Stimulated activated CD8-positive, alpha-beta memory T cell treated with anti-CD3 and anti-CD28 coated beads, Interleukin-2, amount 100 ng/mL, for 1 hour (primary cell): ENCODE measurements at places on chromosomes 3 and 15.

DNA sequence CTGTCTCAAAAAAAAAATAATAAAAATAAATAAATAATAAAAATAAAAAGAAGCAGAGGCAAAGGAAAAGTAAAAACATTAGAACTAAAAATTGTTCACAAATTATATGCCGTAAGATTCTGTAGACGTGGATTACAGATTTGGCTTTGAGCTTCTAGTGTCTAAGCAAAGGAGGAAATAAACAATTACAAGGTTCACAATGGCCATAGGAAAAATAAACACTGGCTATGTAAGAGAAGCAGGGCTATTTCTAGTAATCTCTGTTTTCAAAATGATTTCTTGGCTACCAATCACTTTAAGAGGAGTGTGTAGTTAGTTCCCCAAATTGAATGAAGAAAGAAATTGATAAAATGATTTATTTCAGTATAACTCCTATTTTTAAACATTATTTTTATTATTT lies 54.5 kb downstream of the TMEM41A start:
- DNase-seq = no peak

- no peak for DNase-seq
These were observed 42.7 kb upstream of the PPP2R3A start for GRCh38 chr3:135922903-135923250.

DNA sequence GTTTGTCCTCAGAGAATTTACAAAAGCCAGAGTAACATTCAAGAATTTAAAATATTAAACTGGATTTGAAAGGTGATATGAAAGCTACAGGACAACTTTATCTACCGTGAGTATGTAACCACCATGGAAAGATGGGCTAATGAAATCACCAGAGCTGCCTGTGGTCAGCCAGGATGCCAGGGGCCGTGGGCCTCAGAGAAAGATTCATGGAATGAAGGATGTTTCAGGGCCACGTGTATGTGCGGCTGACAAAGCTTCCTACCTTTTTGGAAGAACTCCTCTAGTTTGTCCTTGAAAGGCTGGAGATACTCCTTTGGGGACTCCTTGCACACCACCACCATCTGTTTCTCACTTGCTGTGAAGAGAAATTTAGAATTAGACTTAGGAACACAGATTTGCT lies 138.9 kb downstream of the GREM1 start:
- no peak for DNase-seq

DNA sequence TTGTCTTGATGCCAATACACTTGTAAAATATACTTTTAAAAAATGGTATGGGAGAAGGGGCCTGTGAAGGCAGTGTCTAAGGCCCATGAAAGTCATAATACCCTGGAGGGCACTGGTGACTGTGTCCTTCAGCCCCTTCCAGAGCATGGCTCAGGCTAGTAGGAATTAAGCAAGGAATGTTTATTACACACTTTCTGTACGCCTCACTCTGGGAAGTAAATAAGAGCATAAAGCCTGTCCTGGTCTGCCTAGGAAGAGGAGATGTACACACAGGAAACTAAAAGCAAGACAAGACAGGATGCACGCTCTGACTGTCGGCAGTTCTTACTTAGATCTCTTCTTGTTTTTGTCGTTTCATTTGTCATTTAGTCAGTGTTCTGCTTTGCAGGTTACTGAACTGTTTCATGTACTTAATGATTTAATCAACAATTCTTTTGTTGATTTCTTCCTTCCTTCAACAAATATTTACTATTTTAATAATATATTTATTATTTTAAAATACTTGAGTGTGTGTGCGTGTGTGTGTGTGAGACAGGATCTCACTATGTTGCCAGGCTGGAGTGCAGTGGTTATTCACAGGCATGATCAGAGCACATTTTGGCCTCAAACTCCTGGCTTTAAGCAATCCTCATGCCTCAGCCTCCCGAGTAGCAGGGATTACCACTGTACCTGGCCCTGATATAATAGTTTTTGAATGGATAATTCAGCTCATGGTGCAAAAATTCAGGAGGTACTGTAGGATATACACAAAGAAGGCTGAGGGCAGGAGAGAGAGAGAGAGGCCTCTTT lies 9.0 kb upstream of the SMAD6 start:
- no peak for DNase-seq

DNA sequence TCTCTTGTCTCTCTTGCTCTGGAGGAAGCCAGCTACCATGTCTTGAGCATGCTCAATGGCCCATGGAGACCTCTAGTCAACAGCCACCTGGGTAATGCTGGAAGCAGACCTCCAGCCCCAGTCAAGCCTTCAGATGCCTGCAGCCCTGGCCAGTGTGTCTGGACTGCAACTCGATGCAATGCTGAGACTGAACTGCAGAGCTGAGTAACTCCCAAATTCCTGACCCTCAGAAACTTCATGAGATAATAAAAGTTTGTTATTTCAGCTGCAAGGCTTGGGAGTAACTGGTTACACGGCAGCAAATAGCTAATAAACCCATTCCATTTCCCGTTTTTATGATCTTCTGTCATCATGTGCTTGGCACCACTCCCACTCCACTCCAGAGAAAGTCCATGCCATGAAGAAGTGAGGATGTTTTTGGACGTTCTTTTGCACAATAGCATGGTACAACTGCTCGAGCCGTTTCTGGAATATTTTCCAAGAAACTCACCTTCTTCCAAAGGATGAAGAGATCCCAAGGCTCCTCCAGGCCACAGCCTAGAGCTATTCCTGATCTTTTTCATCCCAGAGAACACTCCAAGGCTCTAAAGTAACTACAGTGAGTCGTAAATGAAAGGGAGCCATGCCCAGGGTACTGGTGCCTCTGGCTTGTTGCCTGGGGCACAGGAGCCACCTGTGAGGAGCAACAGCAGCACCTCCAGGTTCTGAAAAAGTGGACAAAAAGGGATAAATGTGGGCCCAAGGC lies 72.0 kb upstream of the KLF13 start:
- no peak for DNase-seq

DNA sequence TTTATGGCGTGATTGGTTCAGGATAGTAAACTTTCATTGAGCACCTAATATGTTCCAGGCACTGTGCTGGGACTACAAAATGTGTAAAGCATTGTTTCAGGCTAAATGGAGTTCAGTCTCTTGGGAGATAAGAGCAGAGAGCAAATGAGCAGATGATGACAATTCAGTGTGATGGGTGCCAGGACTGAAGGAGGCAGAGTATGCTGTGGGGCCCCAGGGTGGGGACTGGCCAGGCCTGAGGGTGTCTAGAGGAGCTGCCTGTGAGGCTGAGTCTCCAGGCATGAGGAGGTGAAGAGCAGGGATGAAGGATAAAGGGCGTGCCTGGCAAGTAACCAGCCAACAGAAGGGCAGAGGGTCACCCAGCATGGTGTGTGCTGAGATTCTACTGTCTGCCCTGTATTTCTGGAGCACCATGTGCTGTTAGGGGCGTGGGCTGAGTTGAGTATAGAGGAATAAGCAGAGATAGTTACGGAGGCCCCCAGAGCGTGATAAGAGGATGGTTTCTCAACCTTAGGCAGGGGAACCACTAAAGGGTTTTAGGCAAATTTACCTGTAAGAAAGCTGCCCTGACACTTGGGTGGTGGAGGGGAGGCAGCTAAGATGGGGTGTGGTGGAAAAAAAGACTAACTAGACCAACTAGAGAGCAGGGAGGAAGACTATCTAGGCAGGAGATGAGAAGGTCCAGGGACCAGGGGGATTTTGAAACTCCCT lies 38.5 kb downstream of the EPHB1 start:
- DNase-seq = no peak
